ENCODE measurements at places on chromosomes 5 and 9.

GRCh38 chr5:45696206-45696836 lies at the start of gene HCN1:
Gene HCN1 (minus strand): TSS chr5:45696380.
- DNase-seq = peak; percentile 30

- no peak for DNase-seq
Observed at GRCh38 chr5:138985256-138985655, 110.1 kb upstream of the LRRTM2 start.

GRCh38 chr5:113250341-113250953 lies 184.3 kb downstream of the TSSK1B start:
- no peak for DNase-seq

- DNase-seq = no peak
Observed at GRCh38 chr5:149282027-149282965, 10.6 kb downstream of the AFAP1L1 start.

DNA sequence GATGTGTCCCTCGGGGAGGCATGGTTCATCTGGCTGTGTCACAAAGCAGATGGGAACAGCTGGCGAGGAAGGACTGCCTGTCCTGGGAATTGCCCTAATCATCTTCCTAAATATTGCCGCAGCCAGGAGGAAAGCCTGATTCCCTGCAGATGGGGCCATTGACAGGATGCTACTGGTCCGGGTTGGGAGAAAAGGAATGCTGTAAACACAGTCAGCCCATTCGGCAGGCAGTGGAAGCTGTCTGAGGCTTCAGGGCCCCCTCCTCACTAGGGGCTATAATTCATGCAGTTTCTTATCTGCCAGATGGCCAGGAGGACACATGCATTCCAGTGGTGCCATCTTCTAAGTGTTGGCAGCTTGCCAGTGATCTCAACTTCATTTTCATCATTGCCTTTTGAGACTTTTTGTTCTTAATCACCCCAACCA lies 110.3 kb downstream of the KCNIP1 start:
- DNase-seq = no peak

GRCh38 chr9:136640171-136641111 lies 22.3 kb upstream of the EGFL7 start:
- DNase-seq = no peak

GRCh38 chr9:134503301-134504105 lies 138.1 kb upstream of the COL5A1 start:
- DNase-seq = no peak

DNA sequence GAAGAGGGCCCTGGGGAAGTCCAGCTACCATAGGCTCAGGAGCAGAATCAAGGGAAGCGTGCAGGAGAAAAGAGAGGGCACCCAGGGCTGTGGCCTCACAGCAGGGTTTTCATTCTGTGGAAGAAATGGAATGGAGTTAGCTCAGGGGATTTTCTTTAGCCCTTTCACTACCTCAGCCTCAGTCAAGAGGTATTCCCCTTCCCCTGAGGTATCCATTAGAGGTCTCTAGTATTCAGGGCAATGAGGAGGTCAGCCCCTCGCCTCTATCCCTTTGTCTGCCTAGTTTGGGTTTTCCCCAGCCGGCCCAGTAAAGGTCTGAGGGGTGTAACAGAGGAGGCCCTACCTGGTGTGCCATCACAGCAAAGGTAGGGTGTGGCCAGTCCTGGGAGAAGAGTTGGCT lies 21.5 kb downstream of the GFRA3 start:
- DNase-seq = no peak

- DNase-seq = no peak
Observed at GRCh38 chr5:14708551-14708950, 44.0 kb downstream of the OTULIN start.

GRCh38 chr5:969408-969839 lies 39.2 kb upstream of the NKD2 start:
- DNase-seq = no peak

GRCh38 chr5:135253601-135254178 lies 145.3 kb downstream of the MACROH2A1 start:
- DNase-seq = no peak

- DNase-seq = no peak
Observed at GRCh38 chr9:136645903-136646754, 16.6 kb upstream of the EGFL7 start.

DNA sequence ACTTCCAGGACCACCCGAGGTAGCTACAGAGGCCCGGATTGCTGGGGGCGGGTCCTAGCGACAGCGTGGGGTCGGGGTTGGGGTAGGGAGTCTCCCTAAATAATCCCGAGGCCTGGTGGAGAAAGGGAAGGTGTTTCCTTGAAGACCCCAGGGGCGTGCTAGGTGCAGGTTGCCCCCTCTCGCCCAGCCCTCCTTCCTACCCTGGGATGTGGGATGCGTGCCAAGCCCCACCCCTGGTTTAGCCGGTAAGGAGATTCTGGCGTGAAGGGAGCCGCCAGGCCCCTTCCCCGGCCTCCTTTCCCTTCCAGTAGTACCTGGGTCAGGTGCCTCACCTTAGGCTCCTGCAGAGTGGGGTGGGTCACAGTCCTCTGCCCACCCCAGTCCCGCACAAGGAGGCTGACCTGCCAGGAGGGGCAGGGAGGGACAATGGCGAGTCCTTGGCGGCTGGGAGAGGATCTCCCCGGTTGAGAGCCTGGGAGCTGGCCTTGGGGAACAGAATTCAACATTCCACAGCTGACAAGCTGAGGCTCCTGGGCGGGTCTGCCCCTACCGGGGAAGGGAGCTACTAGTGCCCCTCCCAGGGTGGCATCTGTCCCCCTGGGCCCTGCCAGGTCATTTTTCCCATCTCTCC lies 674 bp downstream of the TSPAN17 start:
- DNase-seq = no peak

- DNase-seq = no peak
Observed at GRCh38 chr9:134605966-134606357, 35.6 kb upstream of the COL5A1 start.

DNA sequence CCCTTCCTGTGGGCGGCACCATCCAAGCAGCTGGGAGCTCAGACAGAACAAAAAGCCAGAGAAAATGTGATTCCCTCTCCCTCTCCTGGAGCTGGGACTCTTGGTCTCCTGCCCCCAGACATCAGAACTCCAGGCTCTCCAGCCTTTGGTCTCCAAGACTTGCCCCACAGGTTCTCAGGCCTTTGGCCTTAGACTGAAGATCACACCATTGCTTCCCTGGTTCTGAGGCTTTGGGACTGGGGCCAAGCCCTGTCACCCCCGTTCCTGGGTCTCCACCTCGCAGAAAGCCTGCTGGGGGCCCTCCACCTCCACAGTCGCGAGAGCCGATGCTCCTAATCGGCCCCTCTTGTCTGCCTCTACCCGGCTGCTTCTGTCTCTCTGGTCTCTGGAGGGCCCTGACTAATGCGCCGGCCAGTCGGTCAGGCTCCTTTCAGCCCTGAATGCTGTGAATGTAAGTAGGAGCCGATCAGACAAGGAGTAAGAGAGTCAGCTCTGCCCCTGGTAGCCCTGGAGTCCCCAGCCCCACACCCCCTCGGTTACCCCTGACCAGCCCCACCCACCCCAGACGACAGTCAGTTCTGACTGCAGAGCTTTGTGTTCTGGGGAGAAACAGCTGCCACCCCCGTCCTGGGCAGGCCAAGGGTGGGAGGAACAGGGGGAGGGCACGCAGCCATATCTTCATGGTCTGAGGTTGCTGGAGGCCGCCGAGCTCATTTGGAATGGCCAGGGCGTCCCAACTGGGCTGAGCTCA lies 57.5 kb downstream of the VAV2 start:
- DNase-seq = no peak

DNA sequence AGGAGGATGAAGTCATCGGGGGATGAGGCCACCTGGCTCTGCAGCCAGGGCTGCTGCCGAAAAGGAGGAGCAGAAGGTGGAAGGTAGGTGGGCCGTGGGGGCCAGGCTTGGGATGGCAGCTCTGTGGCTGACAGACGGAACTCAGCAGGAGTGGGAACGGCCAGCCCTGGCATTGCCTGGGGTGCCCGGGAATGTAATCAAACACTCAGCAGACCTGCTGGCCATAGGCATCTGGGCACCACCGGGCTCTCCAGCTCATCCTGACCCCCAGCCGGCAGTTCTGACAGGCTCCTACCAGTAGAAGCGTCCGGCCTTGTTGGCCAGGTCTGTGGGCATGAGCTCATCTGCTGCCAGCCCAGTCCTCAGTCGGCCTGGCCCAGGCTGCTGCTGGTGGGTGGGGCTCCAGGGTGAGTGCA lies 4.3 kb upstream of the FAT2 start:
- no peak for DNase-seq

GRCh38 chr9:130239741-130240241 lies 25.8 kb upstream of the HMCN2 start:
- DNase-seq = no peak

DNA sequence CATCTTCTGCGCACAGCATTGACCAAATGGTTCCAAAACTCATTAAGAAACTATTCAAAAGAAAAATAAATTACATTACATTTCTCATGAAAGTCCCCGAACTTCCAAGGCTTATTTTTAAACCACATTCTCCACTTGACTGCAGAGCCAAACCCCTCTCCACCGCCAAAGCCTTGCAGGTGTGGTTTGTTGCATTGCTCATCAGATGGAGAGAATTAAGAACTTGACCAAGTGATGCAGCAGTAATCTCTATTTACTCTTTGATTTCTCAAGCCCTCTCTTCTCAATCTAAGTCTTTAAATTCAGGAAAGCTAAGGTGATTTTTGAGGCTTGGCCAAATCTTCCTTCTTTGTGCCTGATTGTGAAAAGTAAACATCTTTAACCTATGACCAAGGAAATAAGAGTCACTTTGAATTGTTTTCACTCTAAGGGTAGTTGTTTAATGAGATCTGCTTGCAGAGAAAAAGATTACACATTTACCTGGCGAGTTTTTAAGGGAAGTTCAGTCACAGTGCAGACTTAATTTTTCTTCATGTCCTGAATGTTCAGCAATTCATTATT lies 290.5 kb upstream of the ITGA1 start:
- no peak for DNase-seq

GRCh38 chr9:136119061-136119882 lies 597 bp upstream of the TMEM250 start:
- no peak for DNase-seq

GRCh38 chr5:173245319-173246134 lies 10.5 kb upstream of the NKX2-5 start:
- DNase-seq = no peak

- no peak for DNase-seq
Observed at GRCh38 chr5:86797677-86798076, 179.9 kb downstream of the COX7C start.

- DNase-seq = no peak
Observed at GRCh38 chr9:13804532-13804931, 509.4 kb downstream of the NFIB start.

GRCh38 chr9:5438301-5439162 lies 807 bp upstream of the PLGRKT start:
- peak; percentile 58 for DNase-seq

DNA sequence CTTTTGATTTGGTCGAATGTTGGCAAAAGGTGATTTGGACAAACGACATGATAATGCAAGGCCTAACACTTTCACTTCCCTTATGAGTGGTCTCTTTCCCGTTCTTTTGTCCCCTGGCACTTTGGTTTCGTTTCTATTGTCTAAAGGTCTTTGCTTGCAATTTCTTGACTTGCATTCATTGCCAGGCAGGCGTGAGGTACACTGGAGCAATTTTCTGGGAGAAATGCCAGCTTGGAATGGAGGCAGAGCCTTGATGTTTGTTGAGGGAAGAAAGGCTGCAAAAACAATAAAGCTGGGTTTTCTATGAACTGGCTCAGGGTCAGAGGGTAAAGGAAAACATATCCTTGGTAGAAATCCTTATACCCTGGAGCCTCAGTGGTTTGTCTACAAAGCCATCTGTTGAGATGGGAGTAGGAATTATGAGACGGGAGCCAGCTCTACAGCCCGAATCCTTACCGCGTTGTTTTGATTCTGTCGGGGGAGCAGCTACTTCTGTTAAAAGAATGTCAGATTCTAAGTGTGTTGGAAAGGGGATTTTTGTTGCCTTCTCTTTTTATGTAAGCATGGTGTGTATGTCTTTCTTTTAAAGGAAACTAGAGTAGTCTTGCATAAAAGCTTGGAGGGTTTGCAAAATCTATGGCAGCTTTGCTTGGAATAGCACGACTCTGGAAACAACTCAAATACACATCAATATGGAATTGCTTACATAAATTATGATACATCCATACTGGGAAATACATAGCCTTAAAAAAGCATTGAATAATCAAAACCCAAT lies 158.9 kb downstream of the RMI1 start:
- no peak for DNase-seq

DNA sequence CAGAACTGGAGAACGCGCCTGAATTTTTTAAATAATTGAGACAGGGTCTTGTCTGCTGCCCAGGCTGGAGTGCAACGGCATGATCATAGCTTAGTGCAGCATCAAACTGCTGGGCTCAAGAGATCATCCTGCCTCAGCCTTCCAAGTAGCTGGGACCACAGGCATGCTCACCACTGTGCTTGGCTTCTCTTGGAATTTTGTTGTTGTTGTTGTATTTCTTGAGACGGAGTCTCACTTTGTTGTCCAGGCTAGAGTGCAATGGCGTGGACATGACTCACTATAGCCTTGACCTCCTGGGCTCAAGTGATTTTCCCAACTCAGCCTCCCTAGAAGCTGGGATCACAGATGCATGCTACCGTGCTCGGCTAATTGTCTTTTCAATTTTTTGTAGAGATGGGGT lies 58.4 kb upstream of the DAB2IP start:
- DNase-seq = no peak

DNA sequence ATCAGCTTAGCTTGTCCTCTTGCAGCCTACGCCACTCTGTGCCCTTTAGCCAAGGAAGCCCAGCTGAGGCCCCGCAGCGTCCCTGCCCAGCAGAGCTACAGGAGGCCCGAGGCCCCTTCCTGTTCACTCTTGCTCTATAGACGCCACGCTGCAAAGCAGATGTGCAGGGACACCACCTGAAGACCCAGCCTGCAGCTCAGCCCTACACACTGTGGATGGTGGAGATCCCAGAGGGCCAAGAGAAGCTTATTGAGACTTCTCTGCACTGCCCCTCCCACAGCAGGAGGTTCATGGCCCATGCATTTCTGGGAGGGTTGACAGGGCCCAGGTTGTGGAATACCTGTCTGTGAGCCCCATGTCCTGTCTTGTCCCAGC lies 33.6 kb downstream of the IRF1 start:
- peak; percentile 19 for DNase-seq

DNA sequence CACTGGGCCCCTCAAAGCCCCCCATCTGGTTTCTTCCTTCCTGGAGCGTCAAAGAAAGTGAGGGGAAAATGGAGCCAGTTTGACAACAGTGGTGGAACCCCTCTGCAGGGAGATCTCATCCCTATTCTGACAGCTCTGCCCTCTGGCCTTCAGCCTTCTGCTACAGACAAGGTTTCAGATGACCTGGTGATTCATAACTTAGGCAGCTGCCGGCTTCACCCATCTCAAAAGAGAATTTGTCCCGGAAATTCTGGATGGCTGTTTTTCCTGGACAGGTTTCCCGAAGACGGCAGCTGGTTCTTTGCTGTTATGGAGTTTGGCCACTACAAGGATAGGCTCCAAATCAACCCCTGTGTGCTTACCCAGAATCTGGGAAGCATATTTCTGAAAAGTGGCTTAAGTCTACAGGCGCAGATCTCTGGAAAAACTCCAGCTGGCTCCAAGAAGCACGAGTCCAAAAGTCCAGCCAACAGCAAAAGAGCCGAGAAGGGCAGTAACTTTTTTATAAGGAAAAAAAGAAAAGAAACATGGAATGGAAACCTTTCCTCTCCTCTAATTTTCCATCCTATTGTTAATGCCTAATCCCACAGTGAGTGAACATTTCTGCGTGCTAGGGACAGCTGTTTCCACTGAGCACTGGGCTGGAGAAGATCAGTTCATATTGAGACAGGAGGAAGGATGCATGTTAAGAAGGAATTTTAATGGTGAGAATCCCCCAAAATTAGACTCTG lies 54.5 kb downstream of the ZNF366 start:
- no peak for DNase-seq

GRCh38 chr5:71743155-71743554 lies 24.1 kb downstream of the CARTPT start:
- no peak for DNase-seq

Data from activated CD4-positive, alpha-beta T cell treated with anti-CD3 and anti-CD28 coated beads, Interleukin-2, amount 10 ng/mL, durations not matched to agents 7 days and 5 days (primary cell).